ENCODE measurements at places on chromosomes 6 and 20.

DNA sequence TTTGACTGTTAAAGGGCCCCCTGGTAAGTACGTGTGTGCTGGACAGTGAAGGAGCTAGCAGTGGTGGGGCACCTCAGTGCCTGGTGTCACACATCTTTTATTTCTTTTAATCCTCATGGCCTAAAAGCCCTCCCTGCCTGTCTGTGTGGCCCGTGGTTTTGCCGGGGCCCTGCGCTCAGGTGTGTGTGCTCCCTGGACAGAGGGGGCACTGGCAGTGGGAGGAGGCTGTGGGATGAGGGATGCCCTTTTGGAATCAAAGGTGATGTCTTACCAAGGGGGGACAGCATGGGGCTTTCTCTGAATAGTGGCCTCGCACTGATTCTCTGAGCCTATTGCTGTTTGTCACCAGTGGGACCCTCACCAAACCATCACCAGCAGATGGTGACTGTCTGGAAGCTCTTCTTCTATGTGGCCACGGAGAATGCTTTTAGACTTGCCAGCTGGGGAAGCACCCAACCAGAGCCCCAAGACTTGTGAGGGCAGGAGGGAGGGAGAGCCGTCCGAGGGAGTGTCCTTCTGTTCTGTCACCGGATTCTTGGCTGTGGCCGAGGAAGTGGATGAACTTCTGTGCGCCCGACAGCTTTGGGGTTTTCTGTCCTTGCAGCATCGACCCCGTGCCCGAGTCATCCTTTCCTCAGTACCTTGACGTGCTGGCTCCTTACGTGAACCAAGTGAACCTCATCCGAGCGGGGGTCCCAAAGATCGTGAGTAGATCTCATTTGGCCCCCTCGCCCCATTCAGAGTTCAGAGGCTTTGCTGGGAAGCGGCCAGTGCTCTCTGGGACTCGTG lies 18.1 kb downstream of the PNLDC1 start:
- no peak for DNase-seq

DNA sequence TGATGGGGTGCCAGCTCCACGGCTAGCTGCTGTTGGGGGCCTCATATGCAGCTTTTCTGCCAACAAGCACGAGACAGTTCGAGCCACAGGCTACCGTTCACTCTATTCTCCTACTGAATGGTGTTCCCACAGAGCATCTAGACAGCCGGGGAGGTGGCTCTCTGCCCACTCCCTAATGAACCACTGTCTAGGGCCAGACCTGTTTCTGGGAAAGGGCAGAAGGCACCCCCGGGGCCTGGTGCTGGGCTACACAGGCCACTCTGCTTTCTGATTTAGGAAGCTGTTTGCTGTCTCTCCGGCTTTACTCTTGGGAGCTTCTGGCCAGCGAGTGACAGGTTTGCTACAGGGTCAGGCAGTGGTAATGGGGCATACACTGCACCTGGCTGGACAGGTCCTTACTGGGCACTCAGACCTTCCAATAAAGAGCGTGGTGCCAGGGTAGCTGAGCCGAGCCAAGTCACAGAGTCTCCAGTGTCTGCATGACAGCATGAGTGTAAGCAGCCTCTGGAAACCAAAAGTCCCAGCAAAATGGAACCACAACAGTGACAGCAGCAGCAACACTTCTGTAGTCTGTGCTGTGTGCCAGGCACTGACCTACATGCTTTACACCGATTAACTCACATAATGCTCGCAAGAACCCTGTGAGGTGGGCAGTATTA lies 8.4 kb downstream of the CCDC167 start:
- no peak for DNase-seq

GRCh38 chr6:118774581-118774980 lies 119.4 kb upstream of the ASF1A start:
- DNase-seq, result peak; percentile 26

DNA sequence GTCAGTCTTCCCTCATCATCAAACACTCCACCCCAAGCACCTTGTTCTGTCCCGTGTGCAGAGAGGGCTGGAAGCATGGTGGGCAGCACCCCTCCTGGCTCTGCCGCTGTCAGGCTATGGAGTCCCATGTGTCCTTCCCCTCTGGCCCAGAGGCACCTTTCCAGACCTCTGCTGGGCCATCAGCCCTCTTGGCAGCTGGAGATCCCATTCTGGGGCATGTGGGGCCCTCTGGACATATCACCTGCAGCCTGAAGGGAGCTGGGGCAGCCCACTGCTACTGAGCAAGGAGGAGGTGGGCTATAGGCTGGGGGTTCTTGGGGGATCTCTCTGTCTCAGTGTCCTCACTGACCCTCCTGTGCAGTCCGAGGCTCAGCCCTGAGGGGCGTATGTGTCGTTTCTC lies 42.2 kb downstream of the SUN5 start:
- no peak for DNase-seq

DNA sequence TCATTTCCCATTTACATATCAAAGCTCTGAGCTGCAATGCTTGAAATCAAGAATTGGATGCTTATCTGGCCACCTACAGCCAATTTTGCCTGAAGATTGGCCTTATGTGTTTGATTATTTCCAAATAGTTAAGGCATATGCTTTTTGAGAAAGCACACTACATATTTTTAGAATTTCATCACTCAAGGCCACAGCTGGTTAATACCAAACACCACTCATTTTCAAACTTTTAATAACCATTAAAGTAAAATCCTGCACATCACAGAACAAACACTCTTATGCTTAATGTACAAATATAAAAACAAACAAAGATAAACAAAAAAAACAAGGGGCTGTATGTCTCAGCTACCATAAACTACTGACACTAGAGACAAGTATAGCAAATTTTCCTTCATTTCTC lies 96.9 kb upstream of the HMGCLL1 start:
- DNase-seq, result no peak

GRCh38 chr20:45247865-45248264 lies 6.5 kb downstream of the SLPI start:
- no peak for DNase-seq

GRCh38 chr6:142601427-142601826 lies 299.6 kb downstream of the ADGRG6 start:
- DNase-seq, result no peak

GRCh38 chr6:80939898-80940297 lies 812.6 kb downstream of the TENT5A start:
- peak; percentile 9 for DNase-seq

DNA sequence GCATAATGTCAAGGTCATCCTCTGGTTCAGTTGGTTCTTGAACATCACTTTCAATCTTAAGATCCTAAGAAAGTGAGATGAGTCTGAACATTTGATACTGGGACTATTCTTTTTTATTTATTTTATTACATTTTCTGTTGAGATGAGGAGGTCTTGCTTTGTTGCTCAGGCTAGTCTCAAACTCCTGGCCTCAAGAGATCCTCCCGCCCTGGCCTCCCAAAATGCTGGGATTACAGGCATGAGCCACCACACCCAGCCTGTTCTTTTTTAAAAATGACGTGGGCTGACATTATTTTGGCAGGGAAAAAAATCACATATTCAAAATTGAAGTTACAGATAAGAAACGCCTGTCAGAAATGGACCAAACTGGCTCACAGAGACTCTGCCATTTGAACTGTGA lies 13.5 kb downstream of the EIF2S2 start:
- DNase-seq, result no peak

DNA sequence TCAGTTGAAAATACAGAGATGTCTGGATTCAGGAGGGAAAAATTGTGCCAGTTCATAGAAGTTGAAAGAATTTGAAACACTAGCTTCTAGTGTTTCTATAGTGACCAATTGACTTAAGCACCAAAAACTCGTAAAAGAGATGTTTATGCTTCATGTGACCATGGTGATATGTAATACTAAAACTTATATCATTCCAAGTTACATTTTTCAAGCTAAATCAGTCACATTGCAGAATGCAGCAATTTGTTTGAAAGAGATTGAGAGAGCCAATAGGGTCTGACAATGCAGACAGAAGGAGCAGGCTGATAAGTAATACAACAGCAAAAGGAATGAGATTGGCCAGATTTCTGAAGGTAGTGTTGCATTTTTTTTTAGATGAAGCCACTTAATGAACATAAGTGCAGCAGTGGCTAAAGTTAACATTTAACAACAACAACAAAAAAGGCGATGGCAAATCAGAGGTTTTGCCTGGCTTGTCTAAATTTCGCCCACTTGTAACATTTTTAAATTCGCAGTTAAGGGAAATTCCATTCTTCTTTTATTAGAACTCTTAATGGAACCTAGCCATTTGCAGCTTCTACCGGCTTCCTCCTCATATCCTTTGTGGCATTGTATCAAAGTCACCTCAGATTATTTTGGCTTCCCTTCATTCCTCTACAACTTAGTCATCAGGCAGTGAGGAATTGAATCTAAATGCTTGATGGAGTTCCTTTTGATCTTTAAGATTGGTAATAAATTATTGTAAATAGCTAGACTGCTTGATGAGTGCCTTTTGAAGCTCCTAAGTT lies 484.0 kb upstream of the SOX4 start:
- peak; percentile 59 for DNase-seq

GRCh38 chr6:18431581-18431980 lies 44.4 kb downstream of the RNF144B start:
- DNase-seq, result no peak

DNA sequence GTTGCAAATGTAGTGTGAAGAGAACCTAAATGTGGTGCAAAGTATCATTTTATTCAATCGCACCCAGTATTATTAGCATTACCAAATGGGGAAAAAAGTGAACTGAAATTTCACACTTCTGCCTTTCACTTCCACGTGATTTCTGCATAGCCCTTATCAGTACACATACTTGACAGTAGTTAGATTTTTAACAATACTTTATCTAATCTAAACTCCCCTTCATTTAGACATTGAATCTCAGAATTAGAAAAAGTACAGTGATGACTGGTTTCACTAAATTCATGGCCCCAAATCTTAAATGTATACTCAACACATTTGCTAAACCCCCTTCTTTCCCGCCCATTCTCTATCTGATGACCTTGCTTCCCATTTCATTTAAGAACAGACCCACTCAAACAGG lies 14.3 kb downstream of the STX7 start:
- DNase-seq, result no peak

DNA sequence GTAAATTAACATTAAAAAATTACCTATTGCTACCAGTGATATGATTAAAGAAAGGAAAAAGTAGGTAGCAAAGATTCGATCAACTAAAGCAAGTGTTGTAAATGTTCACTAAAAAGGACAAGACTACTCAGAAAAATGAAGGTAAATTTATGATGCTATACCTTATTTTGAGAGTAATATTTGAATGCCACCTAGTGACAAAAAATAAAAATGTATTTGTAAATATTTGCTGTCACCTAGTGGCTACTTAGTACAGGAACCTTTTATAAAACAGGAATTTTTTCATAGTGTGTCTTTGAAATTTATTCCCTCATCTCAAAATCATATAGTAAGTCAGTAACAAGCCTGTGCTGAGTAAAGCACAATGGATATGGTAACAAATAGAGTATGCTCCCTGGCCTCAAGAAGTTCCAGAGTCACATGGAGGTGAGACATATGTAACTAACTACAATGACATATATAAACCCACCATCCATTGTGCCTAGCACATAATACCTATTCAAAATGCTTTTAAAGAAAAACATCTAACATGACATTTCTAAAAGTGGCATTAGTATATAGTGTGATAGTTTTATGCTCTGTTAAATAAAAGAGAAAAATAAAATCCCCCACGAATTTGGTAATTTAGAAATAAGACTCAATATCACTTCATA lies 193.1 kb upstream of the SIM1 start:
- peak; percentile 45 for DNase-seq

DNA sequence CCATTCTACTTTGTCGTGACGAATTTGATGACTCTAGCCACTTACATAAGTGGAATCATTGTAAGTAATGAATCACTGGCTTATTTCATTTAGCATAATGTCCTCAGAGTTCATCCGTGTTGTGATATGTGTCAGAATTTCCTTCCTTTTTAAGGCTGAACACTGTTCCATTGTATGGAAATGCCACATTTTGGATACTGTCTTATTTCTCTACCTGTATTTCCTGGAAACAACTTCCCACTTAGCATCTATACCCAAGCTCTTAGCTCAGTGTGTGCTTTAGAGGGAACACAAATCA lies 28.8 kb upstream of the GGTLC1 start:
- DNase-seq, result no peak

- DNase-seq, result no peak
Measured at GRCh38 chr20:61099806-61100205, 152.3 kb upstream of the CDH4 start.

DNA sequence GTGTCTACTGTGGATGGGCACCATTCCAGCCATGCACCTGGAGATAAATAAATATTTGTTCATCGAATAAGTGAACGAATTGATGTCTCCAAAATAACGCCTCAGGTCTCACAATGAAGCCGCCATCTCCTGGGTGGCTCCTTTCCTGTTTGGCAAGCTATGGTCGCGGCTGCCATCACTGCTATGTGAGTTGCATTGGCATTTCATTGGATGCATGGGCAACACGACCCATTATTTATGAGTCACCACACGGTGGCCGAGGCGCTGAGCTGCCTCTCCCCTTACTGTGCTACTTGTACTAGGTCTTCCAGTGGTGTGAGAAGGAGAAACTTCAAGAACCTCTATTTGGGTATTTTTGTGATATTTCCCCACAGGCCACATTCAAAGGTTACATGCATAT lies 21.3 kb upstream of the PDE10A start:
- DNase-seq, result no peak

DNA sequence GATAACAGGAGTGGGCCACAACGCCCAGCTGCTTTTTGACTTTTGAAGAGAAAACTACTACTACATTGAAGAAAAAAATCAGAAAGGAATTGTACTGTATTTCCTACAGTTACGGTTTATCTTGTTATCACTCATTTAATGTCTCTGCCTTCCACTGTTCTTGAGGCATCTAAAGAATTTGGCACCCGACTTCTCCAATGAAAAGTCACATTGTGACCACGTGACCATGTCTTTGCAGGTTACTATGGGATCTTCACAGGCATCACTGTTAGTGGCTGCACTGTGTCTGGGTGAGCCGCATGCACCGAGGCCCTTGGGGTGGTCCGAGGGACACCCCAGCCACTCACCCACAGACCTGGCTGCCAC lies 26.8 kb downstream of the RRBP1 start:
- DNase-seq, result no peak

- peak; percentile 49 for DNase-seq
Measured at GRCh38 chr6:145241039-145241438, 494.3 kb downstream of the EPM2A start.

DNA sequence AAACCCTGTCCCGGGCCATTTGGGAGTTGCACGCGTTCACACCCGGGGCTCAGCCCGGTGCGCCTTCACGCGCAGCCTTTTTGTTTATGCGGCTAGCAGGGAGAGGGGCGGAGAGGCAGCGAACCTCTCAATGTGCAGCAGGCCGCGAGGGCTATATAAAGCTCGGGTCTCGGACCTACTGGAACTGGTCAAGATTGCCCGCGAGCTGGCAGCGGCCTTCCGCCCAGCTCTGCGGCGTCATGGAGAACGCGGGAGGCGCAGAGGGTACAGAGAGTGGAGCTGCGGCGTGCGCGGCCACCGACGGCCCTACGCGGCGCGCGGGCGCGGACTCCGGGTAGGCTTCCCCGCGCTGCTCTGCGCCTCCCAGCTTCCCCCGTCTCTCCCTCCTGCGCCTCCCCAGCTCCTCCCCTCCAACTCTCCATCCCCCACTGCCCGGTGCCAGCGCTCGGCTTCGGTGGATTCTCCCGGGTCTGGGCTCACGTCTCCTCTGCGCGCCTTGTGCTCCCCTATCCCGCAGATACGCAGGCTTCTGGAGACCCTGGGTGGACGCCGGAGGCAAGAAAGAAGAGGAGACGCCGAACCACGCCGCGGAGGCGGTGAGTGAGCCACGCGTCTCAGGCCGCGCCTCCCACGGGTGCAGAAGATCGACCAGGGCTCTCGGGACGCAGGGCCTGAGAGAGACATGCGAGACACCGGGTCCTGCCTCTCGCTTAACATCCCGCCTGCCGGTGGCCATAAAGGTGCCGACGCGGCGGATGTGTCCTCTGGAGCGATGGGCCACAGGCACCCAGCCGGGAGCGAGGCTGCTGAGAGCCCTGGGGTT lies at the start of gene RIPPLY2:
Gene RIPPLY2, plus strand, starts transcription at position 183 of the 823 bp plus-strand sequence. Its CDS starts 57 bp downstream, at position 240.
- DNase-seq, result no peak
